ENCODE measurements at places on chromosomes 1 and 21. TPM values are rescaled to one million over a fixed set of nuclear protein-coding genes. Genes with fewer than 3 reads are reported as not detected.

CYYR1 gene
- 7.6 TPM for total RNA-seq

KRTAP10-2 gene
- total RNA-seq = not detected

HTR1D gene
- total RNA-seq = not detected

PFKL gene
- 51.9 TPM for total RNA-seq

GBP2 gene
- 1.3 TPM for total RNA-seq

NUF2 gene
- 10.1 TPM for total RNA-seq

TRNP1 gene
- 1.3 TPM for total RNA-seq

CLDN17 gene
- total RNA-seq = not detected

VWA1 gene
- 32.9 TPM for total RNA-seq

SELENBP1 gene
- total RNA-seq = 31.2 TPM

PAQR6 gene
- 1.2 TPM for total RNA-seq

SLAMF8 gene
- total RNA-seq = 0.27 TPM

USH2A gene
- total RNA-seq = 0.40 TPM

CR1 gene
- 1.5 TPM for total RNA-seq

CRNN gene
- total RNA-seq = not detected

Measured in muscle of leg (tissue), 16 donors.